Right lobe of liver (tissue), 6 donors: ENCODE measurements at places on chromosomes 2 and 18. TPM values are rescaled to one million over a fixed set of nuclear protein-coding genes. Genes with fewer than 3 reads are reported as not detected.

The PDE1A gene
- total RNA-seq: 2.2 TPM

The CCL20 gene
- total RNA-seq: 0.88 TPM

- H3K36me3 ChIP-seq: no peaks in the 10 kb centered on the region
- no peaks in the 10 kb centered on the region for H3K4me1 ChIP-seq
- no peak overlapping the region for H3K27ac ChIP-seq
- DNase-seq: no peak
- no peaks in the 10 kb centered on the region for H3K27me3 ChIP-seq
These were observed 52.0 kb upstream of the HAAO start for GRCh38 chr2:42844366-42844765.

The TMEM247 gene
- total RNA-seq: not detected

The SMIM21 gene
- not detected for total RNA-seq

The ZNF24 gene
- 28.3 TPM for total RNA-seq
